ENCODE measurements at places on chromosomes 7 and 10.

DNA sequence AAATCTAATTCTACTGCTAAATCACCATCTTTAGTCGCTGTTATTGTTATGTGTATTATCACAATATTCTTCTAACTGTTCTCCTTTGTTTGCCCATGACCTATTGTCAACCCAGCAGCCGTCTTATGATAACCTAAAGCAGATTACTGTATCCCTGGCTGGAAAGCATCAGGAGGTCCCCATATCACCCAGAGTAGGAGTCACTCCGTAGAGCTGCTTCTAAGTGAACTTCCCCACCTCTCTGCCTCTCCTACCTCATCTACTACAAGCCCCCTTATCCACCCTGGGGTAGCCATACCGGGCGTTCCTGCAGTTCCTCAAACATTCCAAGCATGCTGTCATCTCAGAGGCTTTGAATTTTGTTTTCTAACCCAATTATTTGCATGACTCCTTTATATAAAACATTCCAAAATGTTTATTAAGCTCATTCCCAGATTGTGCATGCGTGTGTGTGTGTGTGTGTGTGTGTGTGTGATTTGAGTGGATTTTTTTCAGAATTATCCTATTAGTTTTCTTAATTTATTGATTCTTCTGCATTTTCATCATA lies 39.7 kb downstream of the POU6F2 start:
- DNase-seq: no peak

DNA sequence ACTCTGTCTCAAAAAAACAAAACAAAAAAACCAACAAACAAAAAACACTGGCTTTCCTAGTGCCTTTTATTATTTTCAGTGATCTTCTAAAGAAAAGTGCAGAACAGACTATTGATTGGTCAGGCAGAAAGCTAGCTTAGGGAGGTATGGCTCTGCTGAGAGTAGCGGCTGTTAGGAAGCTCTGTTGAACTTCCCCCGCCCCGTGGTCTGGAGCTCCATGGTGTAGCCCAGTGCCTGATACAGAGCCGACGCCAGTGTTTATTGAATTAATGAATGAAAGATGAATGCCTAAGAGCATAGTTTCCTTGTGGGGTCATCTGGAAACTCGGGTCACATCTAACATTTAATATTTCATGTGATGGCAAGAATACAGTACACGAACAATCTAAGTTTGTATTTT lies 90.5 kb upstream of the ARMC3 start:
- DNase-seq: no peak

- no peak for DNase-seq
Observed at GRCh38 chr7:40437936-40438634, 303.3 kb downstream of the SUGCT start.

- no peak for DNase-seq
Observed at GRCh38 chr10:64039198-64039597, 518.0 kb downstream of the REEP3 start.

DNA sequence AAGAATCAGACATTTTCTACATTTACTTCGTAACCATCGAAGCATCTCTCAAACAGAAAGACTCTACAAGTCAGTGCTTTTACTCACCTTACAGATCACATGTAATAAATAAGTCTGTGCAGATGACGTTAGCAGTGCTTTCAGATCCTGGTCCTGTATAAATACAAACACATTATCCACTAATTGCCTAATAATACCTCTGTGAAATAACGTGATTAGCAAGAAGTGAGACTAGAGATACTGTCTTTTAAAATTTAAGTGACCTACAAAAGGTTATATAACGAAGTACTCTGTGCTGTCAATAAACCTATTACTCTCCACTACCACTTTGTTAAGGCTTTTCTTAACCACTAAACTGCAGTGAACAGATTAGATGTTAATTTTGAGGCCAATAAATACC lies 246.9 kb downstream of the NSUN6 start:
- no peak for DNase-seq

GRCh38 chr10:74839708-74840107 lies 13.3 kb downstream of the KAT6B start:
- DNase-seq: no peak

All from NCI-H774 (cell line).